Esophagus squamous epithelium (tissue), 5 donors: ENCODE measurements at places on chromosomes 12 and 14.

DNA sequence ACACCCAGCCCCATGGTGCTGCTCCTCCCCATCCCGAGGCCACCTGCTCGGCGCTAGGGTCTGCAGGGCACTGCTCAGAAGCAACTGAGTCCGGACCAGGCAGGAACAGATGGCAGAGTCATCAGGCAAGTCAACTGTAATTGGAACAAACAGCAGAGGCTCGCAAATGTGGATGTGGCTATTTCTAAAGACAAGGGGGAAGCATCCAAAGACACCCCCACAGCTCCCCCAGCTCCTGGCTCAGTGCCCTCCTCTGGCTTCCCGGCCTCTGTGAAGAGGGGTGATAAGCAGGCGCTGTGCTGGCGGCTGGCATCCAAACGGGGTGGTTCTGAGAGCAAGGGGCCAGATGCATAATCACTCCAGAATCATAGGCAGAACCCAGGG lies 125.6 kb downstream of the PIWIL1 start:
- DNase-seq: no peak

- DNase-seq: no peak
Measured at GRCh38 chr12:6235906-6236640, 35.9 kb downstream of the CD9 start.

DNA sequence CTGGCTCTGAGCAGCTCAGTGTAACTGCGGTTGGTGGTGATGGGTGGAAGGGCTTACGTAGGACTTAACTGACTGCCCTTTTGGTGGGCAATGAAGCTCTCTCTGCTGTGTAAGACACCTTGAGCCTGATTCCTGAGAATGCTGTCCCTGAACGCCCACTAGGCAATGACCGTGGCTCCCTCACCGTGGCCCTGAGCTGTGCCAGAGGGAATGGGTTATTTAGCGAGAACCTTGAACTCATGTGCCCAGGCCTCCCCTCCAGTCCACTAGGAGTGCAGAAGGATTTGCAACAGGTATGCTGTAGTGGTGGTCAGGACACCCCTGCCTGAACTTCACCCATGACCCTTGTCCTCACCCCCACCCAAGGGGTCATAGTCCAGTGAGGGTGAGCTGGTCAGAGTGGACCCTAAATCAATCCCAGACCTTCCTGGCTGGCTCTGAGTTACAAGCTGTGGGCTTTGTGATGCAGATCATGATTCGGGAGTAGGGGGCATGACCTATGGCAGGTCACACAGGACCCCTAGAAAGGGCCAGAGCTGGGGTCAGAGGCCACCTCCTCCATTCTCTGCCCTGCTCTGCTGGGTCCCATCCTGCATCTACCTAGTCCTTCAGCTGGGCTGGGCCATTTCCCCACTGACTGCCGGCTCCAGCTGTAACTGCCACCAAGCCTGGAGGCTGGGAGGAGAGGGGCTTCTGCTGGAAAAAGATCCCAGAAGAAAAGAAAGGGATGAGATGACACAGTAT lies 14.5 kb upstream of the ANKRD33 start:
- no peak for DNase-seq

DNA sequence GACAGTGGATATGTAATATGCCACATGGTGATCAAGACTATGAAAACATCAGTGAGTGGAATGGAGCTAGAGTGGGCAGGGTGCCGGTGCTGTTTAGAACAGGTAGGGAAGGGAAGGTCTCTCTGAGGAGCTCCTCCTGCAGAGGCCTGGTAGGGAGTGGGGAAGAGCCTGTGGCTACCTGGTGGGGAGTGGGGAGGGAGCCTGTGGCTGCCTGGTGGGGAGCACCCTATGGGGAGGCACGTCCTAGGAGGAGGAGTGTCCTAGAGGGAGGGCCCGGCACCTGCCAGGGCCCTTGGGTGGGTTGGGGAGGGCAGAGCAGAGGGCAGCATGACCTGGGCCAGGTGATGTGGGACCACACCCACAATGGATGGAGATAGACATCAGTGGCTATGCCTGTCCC lies 122.6 kb downstream of the ADGRD1 start:
- DNase-seq: no peak

DNA sequence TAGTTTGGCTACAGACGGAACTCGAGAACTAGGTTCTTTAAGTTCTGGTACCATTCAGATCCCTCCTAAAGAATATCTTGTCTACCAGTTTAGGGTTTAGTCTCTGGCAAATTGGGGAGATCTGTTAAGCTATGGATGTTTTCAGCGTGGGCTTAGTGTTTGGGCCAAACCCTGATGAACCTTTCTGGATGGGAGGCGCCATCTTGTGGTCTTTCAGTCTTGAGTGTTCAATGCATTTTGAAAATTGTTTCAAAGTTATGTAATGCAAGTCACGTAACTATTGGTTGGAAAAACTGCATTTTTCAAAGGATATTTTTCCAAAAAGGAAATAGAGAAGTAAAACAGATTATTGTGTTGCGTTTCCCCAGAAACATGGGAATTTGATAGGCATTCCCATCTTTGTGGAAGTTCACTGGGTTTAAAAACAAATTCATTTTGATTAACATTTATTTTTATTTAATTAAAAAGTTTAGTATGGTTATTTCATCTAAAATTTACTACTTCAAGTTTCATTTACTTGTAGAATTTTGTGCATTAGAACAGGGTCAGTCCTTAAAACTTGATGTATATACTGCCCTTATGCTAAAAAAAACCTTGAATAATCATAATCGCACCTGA lies 169.0 kb downstream of the PRIMA1 start:
- DNase-seq: no peak

GRCh38 chr14:64060648-64061096 lies 207.9 kb downstream of the SYNE2 start:
- no peak for DNase-seq

DNA sequence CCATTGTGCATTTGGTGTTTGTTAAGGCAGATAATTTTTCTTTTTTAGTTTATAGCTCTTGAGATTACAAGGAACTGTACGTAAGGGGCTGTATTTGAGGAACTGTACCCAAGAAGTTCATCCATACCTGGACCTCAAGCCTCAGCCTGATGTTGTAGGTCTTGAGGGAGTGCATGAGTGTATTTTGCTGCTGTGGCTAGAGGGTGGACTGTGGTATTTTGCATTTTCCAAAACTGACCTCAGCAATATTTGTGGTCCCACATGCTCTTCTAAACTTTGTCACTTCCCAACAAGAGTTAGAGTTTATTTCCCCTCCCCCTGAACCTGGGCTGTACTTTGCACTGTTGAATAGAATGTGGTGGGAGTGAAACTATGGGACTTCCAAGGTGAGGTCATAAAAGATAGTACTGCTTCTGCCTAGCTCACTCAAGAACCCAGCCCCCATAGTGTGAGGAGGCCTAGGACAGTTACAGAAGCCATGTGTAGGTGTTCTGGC lies 42.2 kb upstream of the FBXO33 start:
- DNase-seq: no peak

DNA sequence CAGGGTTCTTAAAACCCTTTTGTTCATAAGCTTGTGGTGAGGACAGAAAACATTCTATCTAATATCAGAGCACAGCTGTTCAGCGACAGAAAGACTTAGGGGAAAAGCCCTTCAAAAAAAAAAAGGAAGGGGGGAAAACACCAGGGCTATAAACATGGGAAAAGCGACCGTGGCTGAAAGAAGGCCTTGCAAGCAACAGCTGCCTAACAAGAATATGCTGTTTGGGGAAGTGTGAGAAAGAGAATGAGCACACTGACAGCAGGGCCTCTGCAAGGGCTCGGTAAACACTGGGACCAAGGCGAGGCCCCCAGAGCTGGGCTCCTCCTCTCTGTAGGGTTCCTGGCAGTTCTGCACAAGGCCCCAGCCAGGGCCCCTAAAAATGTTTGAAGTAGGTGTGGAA lies 27.4 kb upstream of the CCND2 start:
- no peak for DNase-seq

DNA sequence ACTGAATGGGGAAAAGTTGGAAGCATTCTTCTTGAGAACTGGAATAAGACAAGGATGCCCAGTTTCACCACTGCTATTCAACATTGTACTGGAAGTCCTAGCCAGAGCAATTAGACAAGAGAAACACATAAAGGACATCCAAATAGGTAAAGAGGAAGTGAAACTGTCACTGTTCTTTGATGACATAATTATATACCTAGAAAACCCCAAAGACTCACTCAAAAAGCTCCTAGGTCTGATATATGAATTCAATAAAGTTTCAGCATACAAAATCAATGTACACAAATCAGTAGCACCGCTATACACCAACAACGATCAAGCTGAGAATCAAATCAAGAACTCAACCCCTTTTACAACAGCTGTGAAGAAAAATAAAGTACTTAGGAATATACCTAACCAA lies 157.3 kb upstream of the DDHD1 start:
- DNase-seq: no peak

GRCh38 chr12:109606320-109607028 lies 32.9 kb downstream of the MVK start:
- no peak for DNase-seq

- DNase-seq: no peak
Measured at GRCh38 chr14:94355191-94355794, 32.2 kb upstream of the SERPINA6 start.

DNA sequence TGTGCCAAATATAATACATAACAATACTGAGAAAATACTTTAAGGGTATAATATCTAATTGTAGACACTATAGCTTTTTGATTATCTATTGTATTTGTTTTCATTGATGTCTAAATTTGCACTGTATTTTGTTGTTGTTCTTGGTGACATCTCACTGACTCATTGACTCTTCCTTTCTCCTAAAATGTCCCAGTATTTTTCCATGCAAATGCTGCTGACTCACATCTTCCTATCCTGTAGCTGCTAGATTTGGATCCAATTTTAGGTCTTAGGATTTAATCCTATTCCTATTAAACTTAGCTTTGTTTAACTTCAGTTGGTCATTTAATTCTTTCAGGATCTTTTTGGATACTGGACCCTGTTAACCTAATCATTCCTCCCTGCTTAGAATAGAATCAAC lies 148.5 kb downstream of the TMTC2 start:
- DNase-seq: no peak

DNA sequence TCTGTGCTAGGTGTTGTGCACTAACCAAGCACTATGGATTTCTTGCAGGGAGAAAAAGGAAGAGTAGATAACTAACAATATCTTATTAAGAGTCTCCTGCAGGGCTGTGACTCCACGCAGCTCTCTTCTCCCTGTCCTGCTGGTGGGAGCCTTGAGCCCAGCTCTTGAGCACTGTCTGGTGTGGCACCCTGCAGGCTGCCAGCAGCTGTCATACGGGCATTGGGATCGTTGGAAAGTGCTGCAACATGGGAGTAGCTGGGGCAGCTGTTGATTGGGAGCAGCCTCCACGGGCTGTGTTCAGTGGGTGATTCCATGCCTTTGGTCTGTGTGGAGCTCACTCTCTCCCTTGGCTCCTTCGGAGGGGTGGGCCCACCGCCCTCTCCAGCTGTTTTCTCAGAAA lies 125.3 kb downstream of the FBXL14 start:
- no peak for DNase-seq

- no peak for DNase-seq
Measured at GRCh38 chr14:74048281-74048680, 29.1 kb downstream of the BBOF1 start.

GRCh38 chr12:109277899-109278762 lies 31.0 kb downstream of the FOXN4 start:
- no peak for DNase-seq

- DNase-seq: no peak
Measured at GRCh38 chr12:132522592-132523380, 32.8 kb downstream of the FBRSL1 start.

DNA sequence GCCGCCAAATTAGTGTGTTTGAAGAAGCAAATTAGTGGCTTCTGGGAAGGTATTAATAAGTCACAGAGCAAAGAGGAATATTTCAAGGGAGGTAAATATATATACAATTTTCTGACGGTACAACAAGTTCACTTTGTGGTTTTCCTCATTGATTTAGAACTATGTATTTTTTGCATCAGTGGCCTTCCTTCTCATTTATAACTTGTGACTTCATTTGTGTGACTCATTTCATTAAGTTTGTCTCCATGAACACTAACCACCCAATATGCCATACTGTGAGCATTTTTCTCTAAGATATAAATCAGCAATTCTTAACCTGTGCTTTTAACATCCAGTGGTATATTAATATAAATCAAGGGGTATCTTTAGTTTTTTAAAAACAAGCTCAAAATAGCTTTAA lies 29.3 kb upstream of the ARHGAP5 start:
- DNase-seq: no peak

DNA sequence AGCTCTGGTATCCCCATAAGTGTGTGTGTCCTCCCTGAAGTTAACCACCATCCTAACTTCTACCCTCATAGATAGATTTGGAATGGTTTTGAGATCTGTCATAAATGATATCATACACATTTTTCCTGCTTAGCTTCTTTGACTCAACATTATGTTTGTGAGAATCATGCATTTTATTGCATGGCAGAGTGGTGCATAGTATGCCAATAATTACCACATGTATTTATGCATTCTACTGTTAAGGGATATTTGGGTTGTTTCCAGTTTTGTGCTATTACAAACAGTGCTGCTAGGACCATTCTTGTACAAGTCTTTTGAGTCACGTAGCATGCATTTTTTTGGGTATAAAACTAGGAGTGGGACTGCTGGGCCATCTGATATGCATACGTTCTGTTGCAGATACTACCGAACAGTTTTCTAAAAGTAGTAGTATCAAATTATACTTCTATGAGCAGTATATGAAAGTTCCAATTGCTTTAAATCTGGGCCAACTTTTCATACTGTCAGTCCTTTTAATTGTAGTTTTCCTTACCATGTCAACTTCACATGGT lies 13.4 kb downstream of the GRIP1 start:
- DNase-seq: no peak

- no peak for DNase-seq
Measured at GRCh38 chr12:67370979-67371378, 101.8 kb downstream of the CAND1 start.

GRCh38 chr14:60133487-60133886 lies 31.7 kb downstream of the DHRS7 start:
- DNase-seq: no peak

GRCh38 chr14:76771437-76771980 lies 10.2 kb downstream of the VASH1 start:
- DNase-seq: no peak

DNA sequence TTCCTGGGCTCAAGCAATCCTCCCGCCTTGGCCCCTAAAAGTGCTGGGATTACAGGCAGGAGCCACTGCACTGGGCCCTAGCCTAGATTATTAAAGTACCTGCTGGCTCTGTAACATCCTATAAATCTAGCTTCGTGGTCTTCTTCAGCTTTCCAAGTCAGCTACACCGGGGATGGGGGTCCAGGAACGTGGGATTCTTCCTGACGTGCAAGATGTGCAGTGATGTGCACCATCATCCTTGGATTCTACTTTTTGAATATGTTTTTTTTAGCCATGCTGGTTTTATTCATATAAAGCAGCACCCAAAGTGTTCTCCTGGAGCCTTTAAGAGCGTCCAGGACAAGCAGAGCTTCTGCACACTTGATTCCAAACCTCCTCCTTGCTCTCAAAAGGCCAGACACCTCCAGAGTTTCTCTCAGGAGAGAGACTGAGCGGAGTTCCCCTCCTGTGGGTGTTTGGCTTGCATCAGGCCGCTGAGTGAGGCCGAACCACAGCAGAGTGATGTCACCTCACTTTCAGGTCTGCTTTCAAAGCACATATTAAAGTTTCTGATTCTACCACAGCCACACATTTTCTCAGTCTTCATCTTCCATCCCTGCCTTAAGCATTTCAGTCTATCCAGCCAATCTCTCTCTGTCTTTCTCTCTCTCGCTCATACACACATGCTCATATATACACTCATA lies 33.4 kb downstream of the VCPKMT start:
- DNase-seq: no peak

GRCh38 chr14:104974665-104975390 lies 3.3 kb downstream of the AHNAK2 start:
- no peak for DNase-seq
